ENCODE measurements at places on chromosomes 7 and 10.

- DNase-seq = no peak
Measured at GRCh38 chr10:13189961-13190360, 28.6 kb downstream of the MCM10 start.

GRCh38 chr7:83691095-83691494 is 42.2 kb upstream of the SEMA3E start:
- DNase-seq = no peak

- DNase-seq = no peak
Measured at GRCh38 chr10:114698271-114699061, 40.4 kb upstream of the ABLIM1 start.

DNA sequence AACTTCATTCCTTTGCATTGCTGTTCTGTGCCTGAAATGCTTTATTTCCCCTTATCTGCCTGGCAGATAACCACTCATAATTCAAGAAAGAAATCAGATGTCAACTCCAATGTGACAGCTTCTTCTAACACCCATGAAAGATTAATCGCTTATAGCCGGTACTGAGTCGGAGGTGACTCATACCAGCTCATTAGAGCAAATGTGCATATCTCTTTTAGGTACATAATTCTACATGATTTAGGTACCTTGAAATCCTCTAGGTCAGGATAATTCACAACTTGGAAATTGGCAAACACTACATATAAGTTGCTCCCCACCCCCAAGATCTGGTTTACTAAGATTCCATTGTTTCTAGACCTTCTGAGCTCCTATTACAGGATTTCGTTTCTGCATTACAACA is 554.4 kb upstream of the SORCS1 start:
- DNase-seq = no peak

DNA sequence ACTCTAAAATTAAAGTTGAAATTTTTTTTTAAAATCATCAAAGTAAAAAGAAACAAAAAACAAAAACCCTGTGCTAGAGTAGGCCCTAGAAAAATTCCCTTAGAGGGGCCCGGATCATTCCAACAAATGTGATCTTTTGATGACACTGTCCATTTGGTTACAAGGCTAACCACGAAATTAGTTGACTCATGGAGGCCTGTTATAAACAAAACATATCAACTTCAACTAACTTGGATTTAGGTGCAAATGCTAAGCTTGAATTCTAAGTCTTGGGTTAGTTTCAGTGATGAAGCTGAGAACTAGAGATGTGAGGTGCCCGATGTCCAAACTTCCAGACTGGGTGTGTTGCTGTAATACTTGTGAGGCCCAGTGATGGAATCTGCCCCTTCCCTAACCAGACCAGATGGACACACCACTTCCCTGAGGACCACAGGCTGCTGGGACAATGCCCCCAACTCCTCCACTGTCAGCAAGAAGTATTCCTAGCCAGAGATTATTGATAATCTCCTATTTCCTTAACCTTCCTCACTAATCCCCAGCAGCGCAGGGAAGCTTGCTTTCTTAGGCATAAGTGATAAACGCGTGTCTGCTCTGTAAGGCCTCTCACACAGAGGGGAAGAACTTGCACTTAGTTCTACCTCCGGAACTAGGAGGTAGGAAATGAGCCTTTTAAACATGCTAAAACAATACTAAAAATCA is 108.7 kb downstream of the RAPGEF5 start:
- no peak for DNase-seq

DNA sequence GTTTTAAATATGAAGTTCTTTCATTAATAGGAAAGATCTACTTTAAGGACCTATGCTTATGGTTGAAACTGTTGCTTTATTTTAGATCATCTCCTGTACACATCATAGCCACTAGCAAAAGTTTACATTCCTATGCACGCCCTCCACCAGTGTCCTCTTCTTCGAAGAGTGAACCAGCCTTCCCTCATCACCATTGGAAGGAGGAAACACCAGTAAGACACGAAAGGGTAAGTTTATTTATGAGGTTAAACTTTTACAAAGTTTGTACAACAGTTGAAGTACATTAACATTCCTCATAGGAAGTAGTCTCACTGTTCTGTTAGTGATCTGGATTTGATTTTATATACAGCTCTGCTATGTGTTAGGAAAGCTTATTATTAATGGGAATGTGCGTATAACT is 16.9 kb downstream of the HBP1 start:
- no peak for DNase-seq

- no peak for DNase-seq
Measured at GRCh38 chr10:76033457-76034196, 602.2 kb downstream of the LRMDA start.

- DNase-seq = no peak
Measured at GRCh38 chr10:95354110-95354509, 63.3 kb upstream of the PDLIM1 start.

- DNase-seq = no peak
Measured at GRCh38 chr10:132198381-132199181, 11.8 kb downstream of the DPYSL4 start.

DNA sequence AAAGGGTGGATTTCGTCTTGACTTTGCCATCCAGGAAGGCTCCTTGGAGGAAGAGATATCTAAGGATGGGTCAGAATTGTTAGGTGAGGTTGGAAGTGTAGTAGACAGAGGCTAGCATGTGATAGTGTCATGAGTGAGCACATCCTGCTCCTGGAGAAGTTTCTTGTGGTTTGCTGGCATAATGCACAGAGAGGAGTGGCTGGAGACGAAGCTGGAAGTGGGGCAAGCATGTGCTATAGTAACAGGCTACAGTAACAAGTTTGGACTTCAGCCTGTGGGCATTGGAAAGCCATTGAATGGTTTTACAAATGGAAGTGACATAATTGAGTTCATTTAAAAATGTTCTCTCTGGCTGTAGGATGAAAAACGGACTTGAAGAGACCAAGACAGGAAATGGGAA is 175.6 kb upstream of the VWC2 start:
- DNase-seq = no peak

- DNase-seq = no peak
Measured at GRCh38 chr10:116690356-116691322, 51.7 kb downstream of the HSPA12A start.

DNA sequence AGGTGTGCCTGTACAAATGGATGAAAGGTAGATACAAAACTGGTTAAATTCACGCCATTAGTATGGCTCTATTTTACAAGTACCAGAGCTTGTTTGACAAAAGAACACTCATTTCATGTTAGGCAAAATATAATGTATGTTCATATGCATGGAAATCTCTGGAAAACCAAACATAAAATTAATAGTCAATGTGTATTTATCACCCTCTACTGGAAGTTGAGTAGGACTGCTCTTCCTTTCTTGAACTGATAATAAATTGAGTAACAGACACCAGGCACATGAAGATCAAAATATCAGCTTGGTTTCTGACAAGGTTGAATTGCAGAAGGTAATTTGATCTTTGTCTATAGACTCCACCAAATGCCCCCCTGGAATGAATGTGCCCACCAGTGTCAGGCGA is 19.8 kb upstream of the AKR1B1 start:
- no peak for DNase-seq

GRCh38 chr7:37445790-37446189 is 2.9 kb downstream of the ELMO1 start:
- DNase-seq = no peak

- no peak for DNase-seq
Measured at GRCh38 chr7:145543242-145543641, 573.4 kb upstream of the CNTNAP2 start.

GRCh38 chr10:47379901-47380300 is 4.2 kb downstream of the ZNF488 start:
- no peak for DNase-seq

DNA sequence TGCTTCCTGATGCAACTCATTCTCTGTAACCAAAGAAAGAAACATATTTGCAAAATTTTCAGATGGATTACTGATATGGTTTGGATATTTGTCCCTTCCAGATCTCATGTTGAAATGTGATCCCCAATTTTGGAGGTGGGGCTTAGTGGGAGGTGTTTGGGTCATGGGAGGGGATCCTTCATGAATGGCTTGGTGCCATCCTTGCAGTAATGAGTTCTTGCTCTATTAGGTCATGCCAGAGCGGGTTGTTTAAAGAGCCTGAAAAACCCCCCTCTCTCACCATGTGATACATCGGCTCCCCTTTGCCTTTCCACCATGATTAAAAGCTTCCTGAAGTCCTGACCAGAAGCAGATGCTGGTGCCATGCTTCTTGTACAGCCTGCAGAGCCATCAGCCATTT is 43.8 kb upstream of the PRKG1 start:
- no peak for DNase-seq

GRCh38 chr7:28472332-28472731 is 60.0 kb downstream of the CREB5 start:
- no peak for DNase-seq

GRCh38 chr7:13800694-13801448 is 188.6 kb downstream of the ETV1 start:
- no peak for DNase-seq

DNA sequence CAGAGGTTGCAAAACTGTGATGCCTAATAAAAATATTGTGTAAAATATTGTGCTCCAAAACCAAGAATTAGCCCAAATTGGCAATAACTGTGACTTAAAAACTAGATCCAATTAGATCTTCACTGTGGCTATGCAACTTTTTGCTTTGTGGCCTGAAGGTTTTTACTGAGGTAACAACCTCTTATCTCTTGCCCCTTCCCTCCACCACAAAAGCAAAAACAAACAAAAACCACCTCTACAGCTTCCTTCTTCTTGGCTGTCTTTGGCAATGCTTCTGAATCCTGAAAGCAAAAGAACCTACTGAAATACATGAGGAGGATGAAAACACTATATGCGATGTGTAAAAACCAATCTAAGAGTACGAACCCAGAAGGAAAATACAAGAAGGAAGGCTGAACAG is 226.7 kb upstream of the MBL2 start:
- no peak for DNase-seq

GRCh38 chr10:43461950-43462349 is 25.0 kb downstream of the ZNF487 start:
- no peak for DNase-seq

DNA sequence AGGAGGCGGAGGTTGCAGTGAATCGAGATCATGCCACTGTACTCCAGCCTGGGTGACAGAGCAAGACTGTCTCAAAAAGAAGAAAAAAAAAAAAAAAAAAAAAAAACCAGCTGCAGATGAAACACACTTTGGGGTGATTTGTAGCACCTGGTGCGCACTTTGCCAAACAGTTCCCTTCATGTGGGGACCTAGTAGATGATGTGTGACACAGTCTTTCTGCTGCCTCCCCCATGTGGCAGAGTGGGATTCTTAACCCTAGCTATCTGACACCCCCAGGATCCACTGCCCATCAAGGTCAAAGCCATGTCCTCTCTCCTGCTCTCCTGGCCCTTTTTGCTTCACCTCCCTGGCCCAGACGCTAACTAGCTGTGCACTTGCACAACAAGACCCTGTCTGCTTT is 52.1 kb upstream of the PDZD8 start:
- no peak for DNase-seq

- no peak for DNase-seq
Measured at GRCh38 chr7:35398518-35398917, 144.6 kb upstream of the TBX20 start.

- no peak for DNase-seq
Measured at GRCh38 chr7:27181795-27182275, 3.2 kb downstream of the HOXA11 start.

- no peak for DNase-seq
Measured at GRCh38 chr7:96596120-96596826, 113.4 kb downstream of the SEM1 start.

DNA sequence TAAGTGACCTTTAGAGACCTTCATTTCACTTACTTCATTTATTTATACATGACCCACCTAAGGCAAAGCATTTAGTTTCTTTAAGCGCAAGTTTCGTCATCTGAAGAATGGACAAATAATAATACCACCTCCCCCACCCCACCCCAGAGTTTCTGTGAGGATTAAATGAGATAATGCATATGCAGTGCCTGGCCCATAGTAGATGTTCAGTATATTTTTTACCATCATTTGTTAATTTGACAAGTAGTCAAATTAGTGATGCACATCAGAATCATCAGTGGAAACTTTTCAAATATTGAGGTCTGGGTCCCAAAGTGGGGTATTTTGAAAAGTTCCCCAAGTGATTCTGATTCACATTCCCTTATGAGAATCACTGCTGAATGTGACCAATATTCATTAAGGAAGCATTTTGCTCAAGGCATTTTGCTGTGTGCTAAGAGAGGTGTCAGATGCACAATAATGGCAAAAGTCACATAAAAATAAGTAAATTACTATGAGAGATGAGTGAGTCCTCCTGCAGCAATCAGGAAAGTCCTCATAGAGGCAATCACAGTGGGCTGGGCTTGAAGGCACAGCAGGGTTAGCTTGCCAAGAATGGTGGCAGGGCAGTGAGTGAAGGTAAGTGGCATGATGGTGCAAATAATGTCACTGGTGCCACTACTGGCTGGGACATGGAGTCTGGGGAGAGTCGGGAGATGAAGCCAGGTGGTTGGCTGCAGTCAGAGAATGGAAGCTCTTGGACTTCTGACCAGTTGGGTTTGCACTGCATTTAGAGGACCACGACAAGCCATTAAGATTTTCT is 244.1 kb downstream of the PTEN start:
- no peak for DNase-seq

DNA sequence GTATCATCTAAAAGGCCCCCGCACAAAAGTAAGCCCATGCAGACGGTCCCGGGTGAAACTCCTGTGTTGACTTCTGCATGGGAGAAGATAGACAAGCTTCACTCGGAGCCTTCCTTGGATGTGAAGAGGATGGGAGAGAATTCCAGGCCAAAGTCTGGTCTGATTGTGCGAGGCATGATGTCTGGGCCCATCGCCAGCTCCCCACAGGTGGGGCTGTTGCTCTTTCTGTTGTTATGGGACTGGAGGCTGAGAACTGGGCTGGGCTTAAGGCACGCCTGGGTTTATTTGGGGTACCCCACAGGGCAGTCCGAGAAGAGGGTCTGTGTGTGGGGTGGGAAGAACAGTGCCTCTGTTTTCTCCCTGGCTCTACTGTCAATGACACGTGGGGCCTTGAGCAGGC is 14.6 kb downstream of the MINDY4 start:
- no peak for DNase-seq

GRCh38 chr10:73909540-73910115 is 1.3 kb upstream of the PLAU start:
- DNase-seq = no peak

GRCh38 chr7:157502701-157503111 is 165.9 kb downstream of the DNAJB6 start:
- peak; percentile 63 for DNase-seq
